ENCODE measurements at places on chromosomes 11 and 22.

- DNase-seq: no peak
These were observed 731.2 kb downstream of the BRD1 start for GRCh38 chr22:49096476-49096875.

GRCh38 chr11:45984192-45984591, 61.7 kb downstream of the LARGE2 start:
- no peak for DNase-seq

DNA sequence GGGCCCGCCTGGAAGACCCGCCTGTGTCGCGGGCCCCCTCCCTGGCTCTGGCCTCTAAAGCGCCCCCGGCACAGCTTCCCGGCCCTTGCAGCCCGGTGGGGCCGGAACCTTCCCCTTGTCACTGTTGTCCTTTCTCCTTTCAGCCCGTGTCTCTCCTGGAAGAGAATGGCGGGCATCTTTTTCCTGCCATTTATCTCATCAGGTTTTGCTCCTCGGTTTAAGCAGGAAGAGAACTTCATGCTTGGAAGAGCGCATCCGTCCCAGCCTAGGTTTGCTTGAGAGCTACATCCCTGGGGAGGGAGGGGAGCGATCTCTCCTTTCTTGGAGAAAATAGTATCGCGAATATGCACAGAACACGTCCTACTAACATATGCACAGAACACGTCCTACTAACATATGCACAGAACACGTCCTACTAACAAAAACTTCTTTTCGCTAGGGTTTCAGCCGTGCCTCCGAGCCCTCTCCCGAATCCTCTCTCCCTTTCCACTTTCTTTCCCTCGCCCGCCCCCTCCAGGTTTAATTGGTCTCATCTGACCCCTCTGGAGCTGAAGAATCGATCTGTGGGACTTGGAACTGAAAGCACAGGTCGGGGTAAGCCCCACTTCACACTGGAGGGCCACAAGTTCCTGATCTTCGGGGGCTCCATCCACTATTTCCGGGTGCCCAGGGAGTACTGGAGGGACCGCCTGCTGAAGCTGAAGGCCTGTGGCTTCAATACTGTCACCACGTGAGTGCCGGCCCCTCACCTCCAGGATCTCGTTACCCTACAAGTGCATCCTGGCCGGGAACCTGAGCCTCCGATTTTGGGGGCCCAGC, 1.2 kb downstream of the GLB1L3 start:
- DNase-seq: no peak

- no peak for DNase-seq
These were observed 83.9 kb downstream of the OTOG start for GRCh38 chr11:17630936-17631335.

GRCh38 chr11:132310390-132311375, 940.3 kb downstream of the NTM start:
- no peak for DNase-seq

DNA sequence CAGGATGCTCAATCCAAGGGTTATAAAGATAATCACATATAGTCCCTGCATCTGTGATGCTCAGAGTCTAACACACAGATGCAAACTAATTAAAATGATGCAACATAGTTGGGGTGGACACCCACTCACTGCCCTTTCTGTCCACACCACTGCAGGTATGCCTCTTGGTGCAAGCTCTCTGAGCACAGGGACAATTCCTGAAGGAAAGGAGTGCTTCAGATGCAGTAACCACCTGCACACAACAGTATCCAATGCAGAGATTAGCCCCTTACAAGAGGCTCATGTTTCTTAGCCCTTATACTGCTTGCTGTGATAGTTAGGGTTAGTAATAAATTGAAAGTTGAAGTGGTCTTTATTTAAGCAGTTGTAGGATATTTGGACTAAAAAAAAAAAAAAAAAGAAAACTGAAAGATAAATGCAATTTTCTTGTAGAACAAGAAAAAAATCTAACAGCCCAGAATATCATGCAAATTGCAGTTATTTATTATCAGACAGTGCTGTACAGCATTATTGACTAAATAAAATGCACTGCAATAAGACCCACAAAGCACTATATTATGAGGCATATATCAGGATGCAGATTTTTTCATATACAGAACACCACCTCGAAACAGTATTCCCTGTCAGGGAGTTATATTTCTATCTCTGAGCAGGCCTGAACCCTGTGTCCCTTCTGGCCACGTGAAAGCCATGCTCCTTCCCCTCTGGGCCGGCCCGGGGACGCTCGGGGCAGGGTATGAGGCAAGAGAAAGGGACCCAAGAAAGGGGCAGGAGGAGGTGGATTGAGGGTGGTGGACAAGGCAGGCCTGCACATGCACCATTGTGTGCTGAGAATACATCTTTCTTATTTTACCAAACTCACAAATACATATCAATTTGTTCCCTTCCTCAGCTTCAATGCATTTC, 260.2 kb downstream of the OPCML start:
- no peak for DNase-seq

GRCh38 chr11:73206801-73207200, 11.3 kb upstream of the P2RY2 start:
- DNase-seq: no peak

GRCh38 chr11:31711137-31711536, 100.0 kb downstream of the PAX6 start:
- no peak for DNase-seq

DNA sequence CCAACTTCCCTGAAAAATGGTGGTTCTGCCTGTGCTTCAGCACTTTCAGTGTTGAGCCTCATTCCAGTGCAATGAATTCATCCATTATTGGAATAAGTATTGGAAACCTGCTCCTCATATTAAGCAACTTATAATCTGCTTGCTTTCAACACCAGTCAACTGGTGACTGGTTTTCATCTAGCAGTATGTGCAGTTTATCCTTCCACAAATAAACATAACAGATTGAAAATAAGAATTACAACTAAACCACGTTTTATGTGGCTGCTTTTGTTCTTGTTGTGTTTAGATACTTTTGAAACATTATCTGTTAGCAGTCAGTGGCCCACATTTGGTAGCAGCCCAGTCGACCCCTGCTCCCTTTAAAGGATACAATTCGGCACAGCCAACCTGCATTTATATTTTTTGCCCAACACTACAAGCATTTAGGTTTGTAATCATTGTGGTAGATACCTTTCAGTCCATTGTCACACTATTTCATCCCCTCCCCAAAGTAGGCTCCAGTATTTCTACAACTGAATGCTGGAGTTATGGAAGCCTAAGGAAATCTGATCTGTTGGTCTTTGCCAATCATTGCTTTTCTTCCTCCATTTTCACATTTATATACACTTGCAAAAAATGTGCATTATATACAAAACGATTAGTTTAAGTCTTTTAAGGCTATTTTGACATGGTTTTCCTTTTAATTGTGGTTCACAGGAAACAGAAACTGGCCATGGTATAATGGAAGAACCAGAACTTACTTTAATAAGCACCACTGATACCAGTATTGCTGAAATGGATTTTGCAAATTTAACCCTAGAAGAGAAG, 13.1 kb downstream of the TAF1D start:
- no peak for DNase-seq

GRCh38 chr22:47851586-47851985, 1089.1 kb downstream of the TBC1D22A start:
- no peak for DNase-seq

DNA sequence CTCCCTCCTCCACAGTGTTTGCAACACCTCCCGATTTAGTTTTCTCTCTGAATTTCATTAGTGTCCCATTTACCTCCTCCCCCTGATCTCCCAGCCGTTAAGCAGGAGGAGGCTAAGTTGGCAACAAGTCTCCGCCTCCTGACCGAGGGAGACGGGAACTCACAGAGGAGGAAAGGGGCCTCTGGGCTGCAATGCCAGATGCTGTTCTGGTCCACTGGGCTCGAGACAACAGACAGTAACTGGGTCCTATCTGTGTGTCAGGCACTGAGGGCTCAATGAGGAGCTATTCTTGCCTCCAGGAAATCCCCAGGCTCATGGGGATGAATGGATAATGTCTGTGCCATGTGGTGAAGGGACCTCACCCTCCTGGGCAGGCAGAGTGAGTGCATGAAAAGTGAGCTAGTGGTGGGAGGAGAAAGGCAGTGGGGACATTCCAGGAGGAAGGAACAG, 228.1 kb downstream of the TENM4 start:
- DNase-seq: no peak

GRCh38 chr11:60834742-60835533, 7.0 kb upstream of the CCDC86 start:
- no peak for DNase-seq

GRCh38 chr11:57230316-57230715, 6.7 kb downstream of the APLNR start:
- no peak for DNase-seq

DNA sequence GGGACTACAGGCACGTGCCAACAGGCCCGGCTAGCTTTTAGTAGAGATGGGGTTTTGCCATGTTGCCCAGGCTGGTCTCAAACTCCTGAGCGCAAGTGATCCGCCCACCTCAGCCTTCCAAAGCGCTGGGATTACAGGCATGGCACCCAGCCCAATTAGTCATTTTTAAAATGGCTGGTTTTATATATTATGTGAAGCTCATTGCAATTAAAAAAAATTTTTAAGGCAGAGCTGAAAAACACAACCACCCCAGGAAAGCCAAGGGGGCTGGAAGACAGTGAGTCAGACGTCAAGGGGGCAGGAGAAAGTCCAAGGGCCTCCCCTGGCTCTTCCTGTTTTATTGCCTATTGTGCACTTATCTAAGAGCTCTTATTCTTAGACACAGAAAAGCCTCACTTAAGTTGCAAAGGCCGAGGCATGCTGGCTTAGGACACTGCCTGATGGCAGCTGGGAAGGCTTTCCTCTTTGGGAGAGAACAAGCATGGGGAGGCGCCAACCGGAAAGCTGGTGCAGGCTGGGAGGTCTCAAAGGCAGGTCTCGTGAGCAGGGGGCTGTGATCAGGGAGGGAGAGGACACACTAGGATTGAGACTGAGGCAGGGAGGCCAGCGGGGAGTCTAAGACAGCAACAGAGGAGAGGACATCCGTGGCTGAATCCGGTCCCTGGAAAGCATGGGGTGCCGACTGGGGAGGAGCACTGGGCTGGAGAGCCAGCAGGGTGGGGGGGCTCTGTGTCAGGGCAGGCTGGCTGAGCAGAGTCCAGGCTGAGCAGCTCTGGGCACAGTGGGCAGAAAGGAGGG, 11.1 kb upstream of the OSM start:
- DNase-seq: no peak

GRCh38 chr22:41922328-41922727, 4.3 kb downstream of the TNFRSF13C start:
- DNase-seq: no peak

- DNase-seq: no peak
These were observed 13.8 kb downstream of the SEC14L3 start for GRCh38 chr22:30457981-30458380.

DNA sequence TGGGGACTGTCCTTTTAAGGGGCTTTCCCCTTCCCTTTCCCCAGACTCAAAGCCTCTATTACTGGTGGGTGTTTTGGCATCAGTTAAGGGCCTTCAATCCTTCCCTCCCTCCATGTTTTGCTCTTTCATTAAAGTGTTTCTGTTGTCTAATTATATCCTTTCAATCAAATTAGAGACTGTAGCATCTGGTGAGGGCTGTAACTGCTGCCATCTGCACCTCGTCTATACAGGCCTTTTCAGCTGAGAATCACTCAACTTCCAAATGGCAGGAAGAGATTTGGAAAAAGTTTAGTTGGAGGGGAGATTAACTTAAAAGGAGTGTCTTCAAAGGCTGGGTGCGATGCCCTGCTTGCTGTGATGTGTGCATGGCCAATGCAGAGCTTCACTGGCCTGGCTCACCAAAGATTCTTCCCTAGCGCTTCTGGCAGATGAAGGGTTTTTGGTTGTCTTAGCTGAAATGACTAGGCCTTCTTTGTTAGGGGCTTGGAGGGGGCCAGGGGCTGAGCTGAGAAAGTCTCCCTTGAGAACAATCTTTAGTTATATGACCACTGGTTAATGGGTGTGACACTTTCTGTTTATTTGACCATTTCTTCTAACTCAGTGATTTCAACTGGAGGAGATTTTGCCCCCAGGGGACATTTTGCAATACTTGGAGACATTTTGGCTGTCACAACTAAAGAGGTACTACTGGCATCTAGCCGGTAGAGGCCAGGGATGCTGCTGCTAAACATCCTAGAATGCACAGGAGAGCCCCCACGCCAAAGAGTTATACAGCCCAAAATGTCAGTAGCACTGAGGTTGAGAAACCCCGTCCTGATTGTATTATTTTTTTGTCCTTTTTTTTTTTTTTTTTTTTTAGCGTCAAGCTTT, 7.5 kb downstream of the KREMEN1 start:
- DNase-seq: no peak

GRCh38 chr11:1009991-1010390, 26.5 kb downstream of the MUC6 start:
- DNase-seq: no peak

DNA sequence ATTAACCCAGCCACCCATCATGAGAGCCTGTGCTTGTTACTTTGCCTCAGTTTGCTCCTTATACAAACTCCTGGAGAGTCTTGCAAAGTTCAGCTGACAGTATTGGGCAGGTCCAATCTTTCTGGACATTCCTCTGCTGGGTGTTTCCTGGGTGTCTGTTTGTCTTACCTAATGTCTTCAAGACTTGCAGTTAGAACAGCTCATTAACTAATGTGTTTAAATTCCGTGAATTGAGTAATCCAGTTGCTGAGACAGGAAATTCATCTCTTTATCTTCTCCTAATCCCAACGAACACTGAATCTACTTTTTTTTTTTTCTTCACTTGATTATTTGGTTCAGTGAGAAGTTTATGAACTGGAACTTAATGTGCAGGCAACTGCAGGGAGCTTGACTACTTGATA, 20.6 kb downstream of the BCO2 start:
- no peak for DNase-seq

DNA sequence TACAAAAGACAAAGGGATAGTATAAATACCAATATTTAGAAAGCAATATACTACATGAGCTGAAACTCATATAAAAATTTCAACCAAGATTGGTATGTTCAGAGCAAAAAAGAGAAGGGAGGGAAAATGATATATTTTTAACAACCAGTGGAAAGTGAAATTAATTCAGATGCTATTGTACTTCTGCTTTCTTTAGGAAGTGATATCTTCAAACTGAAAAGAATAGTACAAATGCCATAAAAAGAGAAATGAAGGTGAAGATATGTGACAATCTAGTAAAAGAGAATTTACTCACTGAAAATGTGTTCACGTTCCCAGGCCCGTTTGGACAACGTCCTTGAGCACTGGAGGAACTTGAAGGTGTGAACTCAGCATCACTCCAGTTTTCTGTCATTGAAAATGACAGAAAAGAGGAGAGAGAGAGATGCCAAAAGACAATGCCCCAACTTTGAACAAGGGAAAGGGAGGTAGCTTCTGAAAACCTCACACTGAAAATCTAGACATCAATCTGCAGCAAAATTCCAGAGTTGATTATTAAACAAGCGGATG, 47.5 kb downstream of the SC5D start:
- DNase-seq: no peak

DNA sequence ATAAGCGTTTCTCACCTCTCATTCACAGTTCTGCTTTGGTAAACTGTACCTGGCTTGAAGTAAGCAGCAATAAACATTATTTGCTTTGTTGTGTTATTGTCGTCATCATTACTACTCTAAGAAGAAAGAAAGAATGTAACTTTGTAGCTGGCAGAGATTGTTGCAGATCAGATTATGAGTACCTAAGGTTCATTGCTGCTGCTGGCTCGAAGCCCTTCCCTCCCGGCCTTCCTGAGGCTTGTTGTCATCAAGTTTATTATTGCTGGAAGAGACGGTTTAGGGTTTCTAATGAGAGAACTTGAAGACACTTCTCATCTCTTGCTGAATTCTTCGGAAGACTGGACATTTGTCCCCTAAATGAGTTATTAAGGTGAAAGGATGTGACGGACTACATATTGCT, 101.3 kb downstream of the GRAMD1B start:
- DNase-seq: no peak

GRCh38 chr11:111460856-111461255, 51.3 kb downstream of the BTG4 start:
- DNase-seq: no peak

- peak; percentile 95 for DNase-seq
These were observed 45.1 kb downstream of the C11orf96 start for GRCh38 chr11:43987384-43988039.
